ENCODE measurements at places on chromosomes 7 and 10.
A peak's percentile ranks its signal among the peaks of the same experiment; 100 is the strongest.

- no peak for DNase-seq
These were observed 16.6 kb downstream of the LRRTM3 start for GRCh38 chr10:66942407-66942806.

GRCh38 chr10:132471484-132471883 lies 66.1 kb upstream of the INPP5A start:
- no peak for DNase-seq

DNA sequence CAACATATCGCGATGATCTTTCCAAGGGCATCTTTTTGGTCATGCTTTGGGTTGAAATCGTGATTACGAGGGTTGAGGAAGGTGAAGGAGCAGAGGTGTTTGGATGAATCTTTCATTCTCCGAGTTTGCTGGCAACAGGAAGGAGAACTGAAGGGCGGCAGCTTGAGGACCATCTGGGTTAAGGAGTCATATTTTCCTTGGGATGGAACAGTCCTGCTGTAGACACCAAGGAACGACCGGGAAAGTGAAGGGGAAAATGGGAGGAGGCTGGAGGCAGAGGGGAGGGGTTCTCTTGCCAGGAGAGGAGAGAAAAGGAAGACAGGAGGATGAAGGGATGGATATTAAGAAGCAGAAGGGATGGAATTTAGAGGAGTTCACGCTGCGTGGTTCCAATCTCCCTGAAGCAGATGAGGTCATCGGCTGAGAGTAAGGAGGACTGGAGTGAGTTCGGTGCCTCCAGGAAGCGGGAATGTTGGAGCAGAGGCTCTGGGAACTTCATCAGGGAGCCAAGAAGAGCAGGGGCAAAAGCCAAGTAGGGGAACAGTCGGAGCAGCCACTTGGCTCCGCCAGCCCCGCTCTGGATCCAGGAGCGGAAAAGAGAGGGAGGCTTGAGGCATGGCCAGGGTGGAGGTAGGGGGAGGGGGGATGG lies 116.6 kb upstream of the GALNT17 start:
- no peak for DNase-seq

DNA sequence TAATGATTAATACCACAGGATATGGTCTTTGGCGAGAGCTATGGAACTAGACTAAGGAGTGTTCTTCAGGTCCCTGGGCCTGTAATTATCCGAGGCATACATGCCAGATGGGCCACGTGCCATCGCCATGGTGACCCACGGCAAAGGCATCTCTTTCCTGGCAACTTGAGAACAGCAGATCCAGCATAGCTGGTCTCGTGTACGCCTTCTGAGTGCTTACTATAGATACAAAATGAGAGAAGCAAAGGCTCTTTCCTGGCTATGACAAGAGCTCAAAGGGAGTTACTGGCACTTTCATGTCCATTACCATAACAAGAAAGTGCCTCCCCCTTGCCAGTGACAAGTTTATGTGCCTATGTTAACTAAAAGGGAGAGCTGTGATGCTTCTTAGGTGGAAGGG lies 26.0 kb upstream of the GLI3 start:
- no peak for DNase-seq

DNA sequence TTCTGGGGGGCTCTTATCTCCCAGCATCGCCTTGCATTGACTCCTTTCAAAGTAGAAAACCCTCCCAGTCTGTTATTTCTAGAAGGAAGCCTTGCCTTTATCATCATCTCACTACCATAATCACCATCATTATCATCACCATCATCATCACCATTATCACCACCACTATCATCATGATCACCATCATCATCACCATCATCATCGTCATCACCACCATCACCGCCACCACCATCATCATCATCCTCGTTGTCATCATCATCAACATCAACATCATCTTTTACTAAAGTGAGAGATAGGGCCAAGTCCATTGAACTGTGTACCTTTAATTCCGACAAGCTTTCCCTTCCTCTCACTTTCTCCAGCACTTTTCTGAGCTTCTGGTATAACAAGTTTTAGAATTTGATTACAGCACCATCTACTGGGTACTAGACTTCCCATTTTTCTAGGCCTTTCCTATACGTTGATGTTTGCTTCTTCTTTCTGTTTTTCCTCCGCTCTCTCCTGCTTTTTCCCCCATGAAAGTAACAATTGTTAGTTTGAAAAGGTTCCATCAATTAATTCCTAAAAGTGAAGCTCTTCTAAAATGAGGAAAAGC lies 226.4 kb downstream of the BUB3 start:
- peak; percentile 3 for DNase-seq

DNA sequence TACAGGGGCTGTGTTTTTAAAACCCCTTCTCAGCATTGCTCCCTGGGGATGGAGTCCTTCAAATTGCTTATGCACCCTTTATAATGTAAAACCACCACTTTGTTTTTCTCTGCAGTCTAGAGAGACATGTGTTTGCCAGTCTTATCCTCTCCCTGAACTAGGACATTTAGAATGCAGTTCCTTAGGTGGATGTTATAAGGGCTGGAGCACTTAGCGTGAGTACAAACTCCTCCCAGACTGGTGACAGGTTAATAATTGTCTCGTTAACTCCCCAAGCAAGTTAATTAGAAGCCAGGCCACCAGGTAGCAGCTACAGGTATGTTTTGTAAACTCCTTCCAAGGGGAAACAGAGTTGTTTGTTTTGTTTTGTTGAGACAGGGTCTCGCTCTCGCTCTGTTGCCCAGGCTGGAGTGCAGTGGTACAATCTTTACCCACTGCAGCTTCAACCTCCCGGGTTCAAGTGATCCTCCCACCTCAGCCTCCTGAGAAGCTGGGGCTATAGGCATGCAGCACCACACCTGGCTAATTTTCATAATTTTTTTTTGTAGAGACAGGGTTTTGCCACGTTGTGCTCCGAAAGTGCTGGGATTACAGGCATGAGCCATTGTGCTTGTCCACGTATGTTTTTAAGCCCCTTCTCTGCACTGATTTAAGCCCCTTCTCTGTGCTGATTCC lies 100.2 kb downstream of the FAM107B start:
- DNase-seq: peak; percentile 59

DNA sequence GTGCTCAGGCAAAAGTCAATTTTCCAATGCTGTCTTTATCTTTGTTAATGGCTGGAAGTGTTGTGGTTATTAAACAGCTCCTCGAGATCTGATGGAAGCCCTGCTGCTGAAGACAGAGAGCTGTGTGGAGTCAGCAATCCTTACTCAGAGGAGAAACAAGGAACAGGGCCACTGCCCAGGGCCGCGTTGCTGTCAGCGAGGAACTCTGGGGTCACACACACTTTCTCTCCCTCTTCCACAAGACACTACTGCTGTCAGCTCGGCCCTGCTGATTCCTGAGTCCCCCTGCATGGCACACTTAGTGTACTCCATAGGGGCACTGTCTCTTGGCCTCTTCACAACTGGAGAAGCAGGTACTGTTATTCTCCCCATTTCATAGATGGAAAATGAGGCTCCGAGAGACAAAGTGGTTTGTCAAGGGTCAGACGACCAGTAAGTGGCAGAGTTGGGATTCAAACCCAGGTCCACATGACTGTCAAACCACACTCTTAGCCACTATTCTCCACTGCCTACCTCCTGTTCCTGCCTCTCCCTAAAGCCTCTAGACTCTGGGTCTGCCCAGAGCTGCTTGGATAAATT lies 29.3 kb upstream of the PDCD4 start:
- no peak for DNase-seq
